Astrocyte of the cerebellum (primary cell): ENCODE measurements at places on chromosomes 4 and X.

DNA sequence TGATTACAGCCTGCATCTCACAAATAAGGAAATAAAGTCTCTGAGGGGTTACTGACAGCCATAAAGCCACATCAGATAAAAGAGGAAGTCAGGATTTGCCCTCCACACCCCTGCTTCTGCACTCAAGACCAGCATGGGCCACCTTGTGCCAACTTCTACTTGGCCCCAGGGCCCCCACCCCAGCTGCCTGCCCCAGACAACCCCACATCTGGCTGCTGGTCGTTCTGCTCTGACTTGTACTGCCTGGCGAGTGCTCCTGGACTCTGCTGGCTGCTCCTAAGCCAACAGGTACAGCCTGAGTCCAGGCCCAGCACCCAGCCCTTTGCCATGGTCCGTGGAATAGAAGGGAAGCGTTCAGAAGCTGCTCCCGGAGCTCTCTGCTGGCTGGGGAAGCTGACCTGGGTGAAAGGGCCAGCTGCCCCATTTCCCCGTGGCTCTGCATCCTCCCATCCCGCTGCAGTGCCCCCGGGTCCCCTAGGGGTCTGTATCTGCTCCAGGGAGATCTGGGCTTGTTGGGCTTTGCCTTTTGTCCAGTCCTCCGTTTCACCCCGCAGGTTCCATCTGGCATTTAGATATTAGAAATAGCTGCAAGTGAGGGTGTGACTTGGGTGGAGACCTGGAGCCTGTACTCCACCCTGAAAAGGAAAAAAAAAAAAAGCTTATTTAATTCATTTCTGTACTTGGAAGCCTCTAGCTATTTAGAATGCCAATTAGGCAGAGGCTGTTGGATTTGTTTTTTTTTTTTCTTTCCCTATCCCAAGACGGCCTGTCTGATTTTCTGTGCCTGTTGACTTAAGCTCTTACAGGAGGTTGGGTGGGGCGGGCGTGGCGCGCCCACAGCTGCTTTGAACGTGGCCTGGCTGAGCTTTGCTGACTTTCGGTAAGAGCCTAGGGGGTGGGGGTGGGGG, 194.7 kb downstream of the PTTG2 start:
- no peak for DNase-seq

DNA sequence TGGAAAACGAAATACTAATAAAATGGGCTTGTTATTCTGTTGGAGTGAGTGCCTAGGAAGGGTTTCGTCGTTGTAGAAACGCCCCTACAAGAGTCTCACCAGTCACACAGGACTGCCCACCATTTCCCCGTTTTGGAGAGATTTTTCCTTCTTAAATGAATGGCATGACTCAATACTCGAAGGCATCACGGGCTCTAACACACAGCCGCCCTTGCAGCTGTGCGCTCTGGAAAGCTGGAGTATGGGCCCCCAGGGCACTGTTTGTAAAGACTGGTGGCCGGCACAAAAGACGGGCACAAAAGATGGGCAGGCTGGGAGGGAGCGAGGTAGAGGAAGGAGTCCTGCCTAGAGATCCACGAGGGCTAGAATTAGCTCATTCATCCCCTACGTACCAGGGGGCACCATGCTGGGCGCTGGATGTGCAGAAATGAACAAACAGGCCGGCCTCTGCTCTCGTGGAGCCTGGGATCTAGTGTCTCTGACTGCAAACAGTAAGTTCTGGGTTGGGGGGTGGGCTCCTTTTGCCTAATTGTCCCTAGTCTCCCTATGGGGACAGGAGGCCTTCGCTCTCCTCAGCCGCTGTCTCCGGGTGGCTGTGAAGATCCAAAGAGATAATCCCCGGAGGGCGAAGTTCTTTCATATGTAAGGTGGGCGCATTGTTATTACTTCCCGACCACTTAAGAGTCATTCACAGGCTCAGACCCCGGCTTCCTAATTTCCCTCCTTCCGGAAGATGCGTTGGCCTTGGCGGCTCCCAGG, 1.0 kb upstream of the SFRP2 start:
- no peak for DNase-seq

GRCh38 chrX:49761481-49761880, 65.7 kb upstream of the PAGE1 start:
- DNase-seq, result no peak

DNA sequence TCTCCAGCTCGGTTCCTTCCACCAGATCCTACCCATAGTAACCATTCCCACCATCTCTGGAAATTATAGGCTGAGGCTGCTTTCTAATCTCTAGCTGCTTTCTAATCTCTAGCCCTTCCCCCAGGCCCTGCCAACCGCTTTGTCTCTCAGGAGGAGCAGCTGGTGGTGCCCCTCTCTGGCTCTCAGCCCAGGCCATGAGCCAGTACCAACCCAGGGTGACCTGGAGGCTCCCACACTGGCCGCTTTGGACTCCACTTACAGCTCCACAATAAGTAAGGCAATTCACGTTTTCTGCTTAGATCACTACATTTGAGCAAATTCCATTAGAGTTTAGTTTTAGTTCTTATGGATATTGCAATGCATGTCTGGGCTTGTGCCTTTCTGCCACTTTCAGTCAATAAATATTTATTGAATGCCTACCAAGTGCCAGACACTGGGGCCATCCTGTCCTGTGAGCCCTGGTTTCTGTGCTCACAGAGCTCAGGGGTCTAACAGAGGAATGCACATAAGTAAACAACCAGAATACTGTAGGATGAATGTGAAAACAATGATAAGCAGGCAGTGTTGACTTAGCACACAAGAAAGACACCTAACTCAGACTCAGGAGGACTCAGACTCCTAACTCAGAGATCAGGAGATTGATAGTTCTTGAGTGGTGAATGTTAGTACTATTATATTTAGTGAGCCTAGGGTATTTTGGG, 38.9 kb downstream of the SMC1A start:
- no peak for DNase-seq

DNA sequence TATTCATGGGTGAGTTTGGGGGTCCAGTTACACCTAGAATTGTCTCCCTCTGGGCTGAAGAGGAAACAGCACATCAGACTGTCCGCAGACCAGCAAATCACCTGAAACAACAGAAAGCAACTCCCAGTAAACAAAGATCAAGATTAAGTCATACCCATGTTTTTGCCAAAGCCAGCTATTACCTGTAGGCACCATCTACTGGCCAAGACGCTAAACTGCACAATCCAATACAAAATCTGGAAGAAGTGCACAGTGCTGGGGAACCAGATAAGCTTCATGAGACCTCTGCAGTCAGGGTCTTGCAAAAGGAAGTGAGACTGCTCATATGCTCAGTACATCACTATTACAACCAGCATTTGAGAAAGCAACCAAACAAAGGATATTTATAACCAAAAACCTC, 157.5 kb upstream of the ITM2A start:
- no peak for DNase-seq

GRCh38 chr4:53189011-53189410, 176.8 kb downstream of the SCFD2 start:
- DNase-seq, result no peak

DNA sequence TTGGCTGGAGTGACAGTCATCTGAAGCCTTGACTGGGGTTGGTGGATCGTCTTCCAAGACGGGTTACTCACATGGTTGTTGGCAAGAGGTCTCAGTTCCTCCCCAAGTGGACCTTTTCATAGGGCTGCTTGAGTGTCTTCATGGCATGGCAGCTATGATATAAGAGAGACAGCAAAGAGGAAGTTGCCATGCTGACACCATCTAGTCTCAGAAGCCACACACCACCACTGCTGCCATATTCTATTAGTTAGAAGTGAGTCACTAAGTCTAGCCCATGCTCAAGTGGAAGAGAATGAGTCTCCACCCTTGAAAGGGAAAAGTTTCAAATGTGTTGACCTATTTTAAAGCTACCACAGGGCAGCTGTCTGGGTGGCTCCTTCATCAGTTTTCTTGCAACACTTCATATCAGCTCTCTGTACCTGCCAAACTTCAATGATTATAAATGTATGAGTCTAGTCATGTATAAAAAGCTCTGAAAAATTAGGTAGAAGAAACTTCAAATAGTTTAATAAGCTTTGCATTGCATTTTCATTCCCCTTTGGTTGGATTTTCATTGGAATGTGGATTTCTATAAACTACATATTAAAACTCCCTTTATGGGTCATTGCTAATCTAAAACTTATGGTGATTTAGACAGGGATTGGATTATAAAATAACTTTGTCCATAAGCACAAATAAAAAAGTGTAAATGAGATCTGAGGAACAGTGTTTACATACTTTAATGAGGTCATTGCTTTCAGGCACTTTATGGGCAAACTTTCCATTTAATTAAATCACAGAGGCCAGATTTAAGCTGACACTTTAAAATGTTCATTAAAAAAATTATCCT, 68.0 kb upstream of the ATXN3L start:
- no peak for DNase-seq
